ENCODE measurements at places on chromosomes 2 and 18. TPM values are rescaled to one million over a fixed set of nuclear protein-coding genes. Genes with fewer than 3 reads are reported as not detected.
A peak's percentile ranks its signal among the peaks of the same experiment; 100 is the strongest.

DNA sequence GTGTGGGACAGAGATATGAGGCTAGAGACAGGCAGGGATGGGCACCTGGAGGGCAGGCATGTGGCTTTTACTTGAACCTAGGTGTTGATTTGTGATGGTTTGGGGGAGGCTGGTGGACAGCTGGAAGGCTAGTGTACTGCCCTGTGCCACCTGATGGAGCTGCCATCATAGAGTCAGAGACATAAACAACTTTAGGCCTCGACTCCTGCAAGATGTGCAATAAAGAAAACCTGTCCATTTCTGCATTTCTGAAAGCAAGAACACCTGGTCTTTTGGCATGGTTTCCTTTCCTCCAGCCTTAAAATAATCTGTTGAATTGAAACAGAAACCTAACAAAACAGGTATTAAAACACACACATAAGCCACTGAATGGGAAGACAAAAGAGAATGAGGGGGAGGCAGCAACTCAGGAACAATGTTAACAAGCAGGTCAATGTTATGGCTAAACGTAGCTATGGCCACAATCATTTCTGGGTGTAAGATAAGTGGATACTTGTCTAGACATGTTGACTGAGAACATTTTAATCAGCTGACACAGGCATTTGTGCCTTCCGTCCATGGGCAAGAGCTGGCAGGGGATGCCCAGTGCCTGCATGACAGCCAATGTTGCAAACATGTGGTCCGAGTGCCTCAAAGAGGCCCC, 87.8 kb downstream of the KCTD1 start:
- no peak overlapping the region for H3K27ac ChIP-seq
- no peaks in the 10 kb centered on the region for H3K36me3 ChIP-seq
- H3K4me1 ChIP-seq = no peaks in the 10 kb centered on the region

DNA sequence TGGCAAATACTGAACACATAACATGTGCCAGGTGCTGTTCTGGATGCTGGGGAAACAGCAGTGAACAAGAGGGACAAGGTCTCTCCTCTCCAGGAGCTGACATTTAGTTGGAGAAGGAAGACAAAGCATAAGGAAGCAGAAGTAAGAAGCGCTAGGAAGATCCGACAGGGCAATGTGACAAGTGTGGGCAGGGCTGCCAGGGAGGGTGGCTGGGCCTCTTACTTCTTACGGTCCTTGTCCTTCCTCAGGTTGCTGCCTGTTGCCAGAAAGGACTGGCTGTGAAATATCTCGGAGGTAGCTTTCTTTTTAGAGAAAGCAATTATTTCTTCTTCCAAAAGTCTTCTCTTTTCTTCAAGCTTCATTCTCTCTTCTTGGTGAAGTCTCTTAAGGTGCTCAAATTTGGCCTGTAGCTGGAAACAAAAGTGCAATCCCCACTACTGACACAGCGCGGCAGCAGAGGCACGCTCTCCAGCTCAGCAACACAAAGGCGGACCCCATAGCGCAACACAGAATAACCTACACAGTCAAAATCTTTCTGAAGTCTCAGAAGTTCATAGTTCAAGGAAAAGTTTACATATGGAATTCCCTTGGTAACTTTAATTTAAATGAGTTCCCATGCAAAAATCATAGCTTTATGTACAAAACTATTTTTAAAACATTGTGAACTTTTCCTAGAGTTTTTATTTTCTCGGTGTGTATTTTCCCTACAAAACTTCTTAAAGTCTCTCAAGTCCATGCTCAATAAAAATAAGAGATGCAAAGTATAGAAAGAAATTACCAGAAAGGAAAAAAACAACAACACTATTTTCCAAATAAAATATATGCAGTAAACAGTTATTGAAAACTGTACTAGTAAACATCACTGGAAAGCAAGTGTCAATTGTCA, 67.7 kb downstream of the SEPTIN10 start:
- no peaks in the 10 kb centered on the region for H3K27me3 ChIP-seq
- H3K36me3 ChIP-seq = peaks cover 15% of the 10 kb centered on the region
- DNase-seq = peak; percentile 77
- no peaks in the 10 kb centered on the region for H3K4me1 ChIP-seq
- no peak overlapping the region for H3K4me3 ChIP-seq

DNA sequence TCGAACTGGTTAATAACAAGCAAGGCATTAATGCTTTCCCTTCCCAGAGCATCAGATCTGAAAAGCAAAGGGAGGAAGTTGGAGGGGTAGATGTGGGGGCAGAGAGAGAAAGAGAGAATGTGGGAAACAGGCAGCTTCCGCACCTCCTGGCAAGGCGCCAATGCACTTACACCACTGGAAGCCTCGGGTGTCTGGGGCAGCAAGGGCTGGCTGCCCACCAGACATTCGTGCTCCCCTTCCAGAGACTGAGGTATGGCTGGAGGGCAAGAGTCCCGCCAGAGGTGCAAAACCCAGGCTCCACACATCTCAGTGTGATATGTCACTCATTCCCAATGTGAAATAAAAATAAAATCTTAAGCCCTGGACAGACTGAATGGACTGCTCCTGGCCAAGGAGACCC, 46.4 kb downstream of the TEX51 start:
- H3K27me3 ChIP-seq = peaks cover 22% of the 10 kb centered on the region
- no peak for DNase-seq
- H3K27ac ChIP-seq = no peak overlapping the region
- no peaks in the 10 kb centered on the region for H3K36me3 ChIP-seq

DNA sequence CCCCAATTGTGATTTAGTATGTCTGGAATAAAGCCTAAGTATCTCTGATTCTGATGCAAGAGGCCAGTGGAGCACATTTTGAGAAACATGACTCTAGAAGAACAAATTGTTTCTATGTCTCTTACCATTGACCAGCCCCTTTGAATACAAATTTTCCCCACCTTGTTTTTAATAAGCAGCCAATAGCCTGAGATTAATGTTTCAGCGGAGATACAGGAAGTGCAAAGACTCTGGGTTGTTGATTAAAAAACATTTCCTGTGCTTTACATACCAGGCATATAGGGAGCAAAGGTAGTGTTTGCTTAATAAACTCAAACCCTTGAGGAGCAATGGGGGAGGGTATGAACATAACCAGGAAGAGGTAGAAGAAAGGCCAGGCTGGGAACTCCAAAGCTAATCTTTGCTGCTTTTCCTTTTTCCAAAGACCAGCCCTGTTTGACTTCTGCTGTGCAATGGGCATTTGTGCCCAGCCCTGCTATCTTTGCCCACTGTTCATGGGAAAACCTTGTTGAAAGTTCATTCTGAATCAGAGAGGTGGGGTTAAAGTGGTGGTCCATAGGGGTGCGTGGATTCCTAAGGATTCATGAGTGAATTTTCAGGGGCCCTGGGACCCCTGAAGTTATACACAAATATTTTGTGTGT, 29.3 kb downstream of the UPP2 start:
- no peaks in the 10 kb centered on the region for H3K27me3 ChIP-seq
- no peak overlapping the region for H3K27ac ChIP-seq
- H3K36me3 ChIP-seq = no peaks in the 10 kb centered on the region
- DNase-seq = no peak

GRCh38 chr2:39405364-39405763, 31.7 kb downstream of the MAP4K3 start:
- no peak overlapping the region for H3K27ac ChIP-seq
- DNase-seq = no peak
- H3K4me3 ChIP-seq = no peak overlapping the region
- H3K27me3 ChIP-seq = no peaks in the 10 kb centered on the region
- peaks cover 46% of the 10 kb centered on the region for H3K4me1 ChIP-seq

DNA sequence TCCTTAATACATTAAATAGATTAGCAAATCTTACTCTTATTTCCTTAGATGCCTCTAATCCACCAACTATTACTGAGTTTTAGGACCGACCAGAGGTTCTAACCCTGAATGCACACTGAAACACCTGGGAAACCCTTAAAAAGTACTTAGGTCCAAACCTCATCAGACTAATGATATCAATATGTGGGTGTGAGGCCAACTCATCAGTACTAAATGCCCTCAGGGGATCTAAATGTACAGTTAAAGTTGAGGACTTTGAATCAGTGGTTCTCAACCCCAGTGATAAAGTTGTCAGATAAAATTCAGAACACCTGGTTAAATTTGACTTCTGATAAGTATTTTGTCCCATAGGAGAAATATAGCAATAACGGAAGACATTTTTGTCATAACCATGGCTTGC, 20.9 kb downstream of the MMADHC start:
- H3K27ac ChIP-seq = no peak overlapping the region
- no peaks in the 10 kb centered on the region for H3K27me3 ChIP-seq
- H3K4me3 ChIP-seq = no peak overlapping the region
- DNase-seq = no peak

- H3K4me1 ChIP-seq = no peaks in the 10 kb centered on the region
- H3K27me3 ChIP-seq = no peaks in the 10 kb centered on the region
- H3K36me3 ChIP-seq = no peaks in the 10 kb centered on the region
- no peak overlapping the region for H3K27ac ChIP-seq
- no peak for DNase-seq
Observed at GRCh38 chr2:202690321-202690900, 55.6 kb downstream of the FAM117B start.

DNA sequence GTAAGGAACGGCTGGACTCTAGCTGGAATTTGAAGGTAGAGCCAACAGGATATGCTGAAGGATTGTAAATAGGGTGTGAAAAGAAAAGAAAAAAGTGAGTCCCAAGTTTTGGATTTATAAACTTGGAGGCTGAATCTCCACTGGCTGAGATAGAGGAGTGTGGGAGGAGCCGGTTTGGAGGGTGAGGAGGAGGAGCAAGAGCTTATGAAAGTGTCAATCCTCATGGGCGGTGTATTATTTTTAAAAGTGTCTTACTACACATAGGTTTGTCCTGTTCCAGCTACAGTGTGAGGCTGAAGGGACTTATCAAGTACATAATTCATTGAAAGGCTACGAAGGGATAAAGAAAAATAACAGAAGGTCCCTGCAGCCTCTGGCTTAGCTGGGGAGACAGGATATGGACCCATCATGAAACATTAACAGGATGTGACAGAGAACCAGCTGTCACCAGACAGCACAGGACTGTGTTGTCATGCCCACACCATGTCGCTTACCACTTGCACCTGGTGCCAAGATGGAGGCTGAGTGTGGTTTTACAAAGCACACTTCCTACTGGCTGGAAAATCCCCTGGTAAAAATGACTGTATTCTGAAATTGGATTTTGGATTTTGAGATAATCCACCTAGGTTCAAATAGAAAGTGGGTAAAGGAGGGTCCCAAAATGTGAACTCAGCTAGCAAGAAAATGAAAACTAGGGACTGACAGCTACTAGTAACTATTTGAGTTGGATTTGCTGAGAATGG, 2.5 kb upstream of the MREG start:
- no peaks in the 10 kb centered on the region for H3K4me1 ChIP-seq
- H3K27ac ChIP-seq = no peak overlapping the region
- no peak overlapping the region for H3K4me3 ChIP-seq
- no peaks in the 10 kb centered on the region for H3K36me3 ChIP-seq
- H3K27me3 ChIP-seq = no peaks in the 10 kb centered on the region
- no peak for DNase-seq

- H3K36me3 ChIP-seq = peaks cover 3% of the 10 kb centered on the region
- H3K4me3 ChIP-seq = peak overlapping the region; percentile 24
- DNase-seq = peak; percentile 43
- H3K4me1 ChIP-seq = peaks cover 78% of the 10 kb centered on the region
- no peaks in the 10 kb centered on the region for H3K27me3 ChIP-seq
Observed at GRCh38 chr2:219508971-219509779, 5.1 kb upstream of the ASIC4 start.

GRCh38 chr2:118269408-118270051, 181.3 kb downstream of the INSIG2 start:
- peaks cover 3% of the 10 kb centered on the region for H3K27me3 ChIP-seq
- no peak overlapping the region for H3K27ac ChIP-seq
- H3K36me3 ChIP-seq = no peaks in the 10 kb centered on the region
- H3K4me1 ChIP-seq = no peaks in the 10 kb centered on the region
- H3K4me3 ChIP-seq = no peak overlapping the region
- no peak for DNase-seq

GRCh38 chr18:21831413-21831831, 90.8 kb downstream of the MIB1 start:
- H3K36me3 ChIP-seq = no peaks in the 10 kb centered on the region
- no peak for DNase-seq
- H3K4me1 ChIP-seq = no peaks in the 10 kb centered on the region
- no peak overlapping the region for H3K27ac ChIP-seq

- H3K27ac ChIP-seq = no peak overlapping the region
- peaks cover 4% of the 10 kb centered on the region for H3K4me1 ChIP-seq
- no peaks in the 10 kb centered on the region for H3K27me3 ChIP-seq
Observed at GRCh38 chr2:197377670-197378069, 57.2 kb downstream of the SF3B1 start.

DNA sequence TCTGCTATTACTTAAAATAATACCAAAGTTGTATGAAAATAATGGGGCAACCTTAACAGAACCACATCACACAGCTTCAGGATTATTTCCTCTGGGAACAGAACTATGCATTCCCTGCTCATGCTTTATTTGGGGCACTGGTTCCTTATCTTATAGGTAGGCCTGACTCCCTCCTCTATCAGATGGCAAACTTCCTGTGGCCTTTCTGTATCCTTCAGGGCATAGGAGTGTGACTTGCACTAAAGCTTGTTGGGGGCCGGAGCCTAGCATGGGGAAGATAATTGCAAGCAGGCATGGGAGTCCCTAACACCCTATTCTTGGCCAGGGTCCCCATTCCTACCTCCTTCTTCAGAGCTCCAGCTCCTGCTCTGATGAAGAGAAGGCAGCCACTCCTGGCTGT, 167.2 kb upstream of the SERTAD2 start:
- no peak overlapping the region for H3K27ac ChIP-seq
- H3K4me1 ChIP-seq = no peaks in the 10 kb centered on the region

DNA sequence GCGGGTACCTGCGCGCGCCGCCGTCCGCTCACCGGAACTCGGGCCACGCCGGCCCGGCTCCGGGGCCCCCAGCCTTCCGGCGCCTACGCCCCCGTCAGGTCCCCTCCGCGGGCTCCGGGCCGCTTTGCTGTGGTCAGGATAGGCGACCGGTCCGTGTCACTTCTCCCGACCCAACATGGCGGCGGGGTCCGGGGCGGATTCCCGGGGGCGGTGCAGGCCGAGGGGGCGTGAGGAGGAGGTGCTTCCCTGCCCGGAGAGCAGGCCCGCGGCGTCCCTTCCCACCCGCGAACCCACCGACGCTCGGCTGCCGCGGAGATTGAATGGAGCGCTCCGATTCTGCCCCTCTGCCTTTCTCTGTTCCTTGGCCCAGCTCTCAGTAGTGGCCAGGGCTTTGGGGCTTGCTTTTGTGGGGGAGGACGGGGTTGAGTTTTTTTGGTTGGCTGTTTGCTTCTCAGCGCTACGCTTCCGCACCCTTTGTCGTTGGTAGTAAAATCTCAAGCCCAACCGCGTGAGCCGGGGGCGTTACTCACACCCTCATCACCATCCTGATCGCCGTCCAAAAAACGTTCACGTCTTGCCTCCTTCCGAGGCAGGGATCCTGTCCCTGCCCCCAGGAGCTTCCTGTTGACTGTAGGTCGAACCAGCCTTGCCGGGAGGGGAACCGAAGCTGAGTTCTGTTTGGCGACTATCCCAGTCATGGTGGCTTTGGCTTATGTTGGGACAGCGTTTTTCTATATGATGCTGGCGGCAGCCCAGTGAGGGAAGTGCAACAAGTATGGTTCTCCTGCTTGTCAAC, 532 bp upstream of the YES1 start:
- H3K27ac ChIP-seq = peak overlapping the region; percentile 89
- peak overlapping the region; percentile 99 for H3K4me3 ChIP-seq
- no peaks in the 10 kb centered on the region for H3K27me3 ChIP-seq
- H3K36me3 ChIP-seq = no peaks in the 10 kb centered on the region
- H3K4me1 ChIP-seq = peaks cover 12% of the 10 kb centered on the region

- H3K27ac ChIP-seq = no peak overlapping the region
- no peak overlapping the region for H3K4me3 ChIP-seq
- DNase-seq = no peak
- H3K36me3 ChIP-seq = no peaks in the 10 kb centered on the region
- H3K4me1 ChIP-seq = peaks cover 10% of the 10 kb centered on the region
- no peaks in the 10 kb centered on the region for H3K27me3 ChIP-seq
Observed at GRCh38 chr18:63106727-63107126, 212.8 kb downstream of the BCL2 start.

Gene CAPN14
- 0.13 TPM for total RNA-seq

Gene IL1RL1
- total RNA-seq = not detected

Gene COX5B
- 205 TPM for total RNA-seq

Gene CRYBA2
- total RNA-seq = 1.3 TPM

Gene UGT1A3
- total RNA-seq = not detected

Gene OSR1
- 0.13 TPM for total RNA-seq
